Ovary (tissue), 10 donors: ENCODE measurements at places on chromosomes 6 and 20.
A peak's percentile ranks its signal among the peaks of the same experiment; 100 is the strongest.

GRCh38 chr6:109877028-109878004 lies 100.8 kb upstream of the GPR6 start:
- DNase-seq, result peak; percentile 51

DNA sequence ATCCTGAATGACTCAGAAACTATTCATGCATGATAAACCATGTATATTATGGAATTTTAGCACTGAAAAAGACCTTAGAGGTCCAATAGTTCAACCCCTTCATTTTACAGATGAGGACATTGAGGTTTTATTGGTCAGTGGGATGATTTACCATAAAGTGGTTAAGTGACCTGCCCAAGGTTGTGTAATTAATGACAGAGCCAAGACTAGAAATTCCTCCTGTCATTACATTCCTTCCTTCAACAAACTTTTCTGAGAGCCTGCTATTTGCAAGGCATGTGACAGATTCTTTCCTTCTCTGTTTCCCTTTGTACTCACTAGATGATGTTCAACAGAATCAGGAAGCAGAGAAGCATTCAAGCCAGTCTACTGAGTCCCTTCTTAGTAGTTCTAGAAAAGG lies 170.7 kb upstream of the KCNK16 start:
- DNase-seq, result no peak

DNA sequence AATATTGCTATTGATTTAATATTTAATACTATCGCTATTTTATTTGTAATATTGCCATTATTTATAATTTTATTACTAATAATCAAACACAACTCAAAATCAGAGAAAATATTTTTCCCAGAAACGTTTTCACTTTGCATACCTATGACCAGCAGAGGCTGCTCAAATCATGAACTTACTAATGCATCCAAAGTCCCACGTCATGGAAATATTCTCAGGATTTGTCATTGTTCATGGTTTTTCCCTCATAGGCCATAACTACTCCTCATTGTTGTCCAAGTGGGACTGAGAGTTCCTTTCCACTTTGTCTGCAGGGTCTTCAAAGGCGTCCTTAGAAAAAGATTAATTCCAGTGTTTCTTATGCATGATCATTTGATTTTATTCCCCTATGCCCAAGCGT lies 344.8 kb downstream of the THBS2 start:
- no peak for DNase-seq

- DNase-seq, result no peak
These were observed 4.8 kb downstream of the EDN1 start for GRCh38 chr6:12294851-12295536.

DNA sequence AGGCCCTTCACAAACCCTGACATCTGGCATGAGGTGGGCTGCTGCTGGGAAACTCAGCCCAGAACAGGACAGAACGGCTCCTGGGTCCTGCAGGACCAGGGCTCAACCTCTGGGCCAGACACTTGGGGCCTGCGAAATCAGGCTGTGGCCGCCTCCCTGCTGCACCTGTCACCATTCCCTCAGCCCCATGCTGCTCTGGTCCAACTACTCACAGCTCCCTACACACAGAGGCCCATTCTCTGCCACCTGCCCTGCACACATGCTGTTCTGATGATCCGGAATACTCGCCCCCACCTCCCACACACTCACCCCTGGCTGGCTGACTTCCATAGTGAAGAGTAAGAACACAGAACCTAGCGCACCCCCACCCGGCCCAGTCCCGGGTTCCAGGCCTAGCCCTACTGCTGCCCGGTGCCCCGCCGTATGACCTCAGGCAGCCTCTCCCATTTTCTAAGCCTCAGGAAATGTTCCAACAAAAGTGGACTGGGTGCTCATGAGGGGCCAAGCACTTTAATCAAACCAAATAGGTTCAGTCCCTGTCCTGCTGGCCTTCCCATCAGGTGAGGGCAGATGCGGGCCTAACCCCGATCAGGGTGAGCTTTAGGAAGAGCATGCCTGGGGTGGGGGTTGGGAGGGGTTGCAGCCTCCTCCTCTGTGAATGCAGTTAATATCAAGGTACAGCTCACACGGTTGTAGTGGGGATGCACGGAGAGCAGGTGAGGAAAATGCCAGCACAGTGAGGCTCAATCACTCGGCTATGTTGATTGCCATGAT lies 3.9 kb downstream of the PEDS1 start:
- no peak for DNase-seq
